ENCODE measurements at places on chromosomes 2 and 18. TPM values are rescaled to one million over a fixed set of nuclear protein-coding genes. Genes with fewer than 3 reads are reported as not detected.

GRCh38 chr2:47520302-47520630 lies 117.3 kb downstream of the MSH2 start:
- H3K27me3 ChIP-seq, result no peaks in the 10 kb centered on the region
- H3K27ac ChIP-seq, result peak overlapping the region; percentile 55
- H3K4me1 ChIP-seq, result peaks cover 17% of the 10 kb centered on the region
- peak overlapping the region; percentile 48 for H3K4me3 ChIP-seq
- H3K36me3 ChIP-seq, result no peaks in the 10 kb centered on the region
- peak; percentile 13 for DNase-seq

DNA sequence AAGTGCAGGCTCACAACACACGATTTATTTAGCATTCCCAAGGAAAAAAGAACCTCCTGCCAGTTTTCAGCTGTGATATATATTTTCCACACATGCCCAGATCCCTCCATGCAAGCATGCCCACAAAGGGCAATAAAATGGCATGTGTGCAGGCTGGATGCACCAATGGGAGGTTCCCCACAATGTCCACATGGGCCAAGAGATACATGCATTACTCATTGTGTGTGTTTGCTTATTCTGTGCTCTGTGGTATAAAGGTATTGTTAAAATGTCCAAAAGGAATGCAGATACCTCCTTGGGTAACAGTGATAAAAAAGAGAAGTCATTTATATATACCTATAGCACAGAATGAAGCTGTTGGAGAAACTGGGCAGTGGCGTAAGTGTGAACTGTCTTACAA lies 207.4 kb downstream of the FHOD3 start:
- H3K36me3 ChIP-seq, result no peaks in the 10 kb centered on the region
- DNase-seq, result no peak
- no peak overlapping the region for H3K27ac ChIP-seq
- no peaks in the 10 kb centered on the region for H3K4me1 ChIP-seq

DNA sequence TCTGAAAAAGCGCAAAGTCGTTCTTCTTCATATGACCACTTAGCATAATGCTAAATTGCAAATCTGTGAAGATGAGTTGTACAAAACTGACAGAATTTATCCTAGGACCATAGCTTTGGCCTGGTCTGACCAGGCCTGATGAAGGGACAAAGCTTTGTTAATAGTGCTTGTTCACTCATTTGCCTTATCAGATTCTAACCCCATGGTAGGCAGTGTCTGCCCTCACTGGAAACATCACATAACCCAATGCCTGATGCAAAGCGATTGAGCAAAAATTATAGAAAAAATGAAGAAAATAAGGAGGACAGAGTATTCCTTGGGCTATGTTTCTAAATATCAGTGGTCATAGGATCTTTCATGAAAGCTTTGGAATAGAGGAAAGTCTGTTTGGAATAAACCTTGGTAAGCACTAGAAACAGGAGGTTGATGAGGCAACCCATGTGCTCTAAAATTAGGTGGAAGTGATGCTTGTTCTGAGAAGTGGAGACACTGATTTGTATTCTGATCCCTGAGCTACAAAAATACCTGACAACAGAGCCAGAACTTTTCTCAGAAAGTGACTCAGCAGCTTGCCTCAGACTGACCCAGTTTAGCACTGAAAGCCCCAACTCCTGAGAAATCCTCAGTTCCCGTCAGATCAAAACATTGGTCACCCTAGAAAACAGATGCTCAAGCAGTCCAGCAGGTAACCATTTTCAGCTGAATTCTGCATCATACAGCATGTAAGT lies 131.4 kb upstream of the MAPRE2 start:
- H3K27ac ChIP-seq, result no peak overlapping the region
- no peaks in the 10 kb centered on the region for H3K27me3 ChIP-seq
- no peaks in the 10 kb centered on the region for H3K4me1 ChIP-seq
- DNase-seq, result no peak

- H3K27me3 ChIP-seq, result peaks cover 3% of the 10 kb centered on the region
- no peak for DNase-seq
- H3K4me3 ChIP-seq, result no peak overlapping the region
- H3K27ac ChIP-seq, result no peak overlapping the region
Observed at GRCh38 chr18:59484561-59485328, 125.7 kb upstream of the LMAN1 start.

DNA sequence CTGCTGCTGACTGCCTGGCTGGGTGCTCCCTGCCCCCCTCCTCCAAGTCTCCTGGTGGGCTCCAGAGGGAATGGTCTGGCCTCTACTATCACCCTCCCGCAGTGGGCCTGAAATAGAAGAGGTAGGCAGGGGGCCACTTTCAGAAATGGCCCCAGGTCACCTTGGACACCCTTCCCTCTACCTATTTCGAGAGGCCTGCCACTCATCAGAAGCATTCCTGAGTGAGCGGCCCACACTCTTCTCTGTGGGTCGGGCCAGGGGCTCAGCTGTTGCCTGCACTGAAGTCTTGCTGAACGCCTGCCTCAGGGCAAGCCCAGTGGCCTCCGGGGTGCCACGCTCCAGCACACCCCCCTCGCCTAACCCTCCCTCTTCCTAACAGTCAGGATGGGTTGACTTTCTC lies 124.9 kb downstream of the TNS1 start:
- no peak overlapping the region for H3K4me3 ChIP-seq
- no peaks in the 10 kb centered on the region for H3K4me1 ChIP-seq
- DNase-seq, result no peak
- H3K36me3 ChIP-seq, result no peaks in the 10 kb centered on the region
- no peaks in the 10 kb centered on the region for H3K27me3 ChIP-seq

DNA sequence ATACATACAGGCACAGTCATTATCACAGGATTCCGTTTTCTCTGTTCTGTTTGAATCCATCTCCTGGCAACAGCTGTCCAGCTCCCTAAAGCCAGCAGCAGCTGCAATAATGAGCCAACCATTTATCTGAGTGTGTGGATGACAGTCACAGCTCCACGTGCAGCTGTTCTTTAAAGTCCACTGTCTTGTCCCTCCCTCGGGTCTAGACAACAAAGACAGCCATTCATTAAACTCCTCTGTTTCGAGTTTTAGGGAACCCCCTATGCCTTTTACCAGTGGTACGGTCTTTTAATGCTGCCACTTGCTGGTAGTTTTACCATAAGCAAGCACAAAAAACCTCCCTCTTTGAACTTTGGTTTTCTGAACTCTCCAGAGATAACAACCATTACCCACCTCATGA lies 16.0 kb upstream of the MSGN1 start:
- no peaks in the 10 kb centered on the region for H3K27me3 ChIP-seq
- H3K4me3 ChIP-seq, result no peak overlapping the region
- no peaks in the 10 kb centered on the region for H3K36me3 ChIP-seq
- DNase-seq, result no peak

DNA sequence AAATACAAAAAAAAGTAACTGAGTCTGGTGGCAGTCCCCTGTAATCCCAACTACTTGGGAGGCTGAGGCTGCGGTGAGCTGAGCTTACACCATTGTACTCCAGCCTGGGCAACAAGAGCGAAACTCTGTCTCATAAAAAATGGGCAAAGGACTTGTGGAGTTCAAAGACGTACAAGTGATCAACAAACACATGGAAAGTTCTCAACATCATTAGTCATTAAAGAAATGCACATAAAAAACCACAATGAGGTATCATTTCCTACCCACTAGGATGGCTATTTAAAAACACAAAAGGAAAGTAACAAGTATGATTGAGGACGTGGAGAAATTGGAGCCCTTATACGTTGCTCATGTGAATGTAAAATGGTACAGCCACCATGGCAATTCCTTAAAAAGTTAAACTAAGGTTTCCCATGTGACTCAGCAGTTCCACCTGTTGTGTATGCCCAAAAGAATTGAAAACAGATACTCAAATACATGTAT lies 52.3 kb downstream of the RAB10 start:
- peaks cover 4% of the 10 kb centered on the region for H3K4me1 ChIP-seq
- DNase-seq, result no peak
- no peak overlapping the region for H3K27ac ChIP-seq

GRCh38 chr2:135926605-135927004 lies 50.4 kb upstream of the MCM6 start:
- DNase-seq, result no peak
- no peaks in the 10 kb centered on the region for H3K27me3 ChIP-seq
- H3K27ac ChIP-seq, result no peak overlapping the region
- peaks cover 27% of the 10 kb centered on the region for H3K36me3 ChIP-seq
- H3K4me3 ChIP-seq, result no peak overlapping the region

- peaks cover 10% of the 10 kb centered on the region for H3K4me1 ChIP-seq
- no peaks in the 10 kb centered on the region for H3K36me3 ChIP-seq
- peak overlapping the region; percentile 64 for H3K4me3 ChIP-seq
- no peaks in the 10 kb centered on the region for H3K27me3 ChIP-seq
- peak; percentile 44 for DNase-seq
Observed at GRCh38 chr2:235390108-235390815, 103.6 kb upstream of the AGAP1 start.

DNA sequence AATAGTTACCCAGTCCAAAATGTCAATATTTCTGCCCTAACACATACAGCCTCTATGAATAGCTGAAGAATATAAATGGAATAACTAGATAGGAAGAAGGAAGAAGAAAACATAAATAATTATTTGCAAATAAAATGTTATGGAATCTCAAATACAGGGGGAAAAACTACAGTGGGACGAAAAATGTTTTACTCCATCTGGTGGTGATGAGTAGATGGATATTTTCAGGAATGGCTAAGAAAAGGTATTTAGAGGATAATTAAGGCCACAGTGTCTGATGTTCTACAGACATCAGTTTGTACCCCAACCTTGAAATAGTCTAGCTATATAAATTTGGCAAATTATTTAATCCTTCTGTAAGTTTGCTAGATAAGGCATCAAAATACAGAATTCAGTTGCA lies 178.1 kb upstream of the FSHR start:
- no peak for DNase-seq
- H3K36me3 ChIP-seq, result no peaks in the 10 kb centered on the region
- no peaks in the 10 kb centered on the region for H3K27me3 ChIP-seq
- H3K4me3 ChIP-seq, result no peak overlapping the region
- H3K27ac ChIP-seq, result no peak overlapping the region

DNA sequence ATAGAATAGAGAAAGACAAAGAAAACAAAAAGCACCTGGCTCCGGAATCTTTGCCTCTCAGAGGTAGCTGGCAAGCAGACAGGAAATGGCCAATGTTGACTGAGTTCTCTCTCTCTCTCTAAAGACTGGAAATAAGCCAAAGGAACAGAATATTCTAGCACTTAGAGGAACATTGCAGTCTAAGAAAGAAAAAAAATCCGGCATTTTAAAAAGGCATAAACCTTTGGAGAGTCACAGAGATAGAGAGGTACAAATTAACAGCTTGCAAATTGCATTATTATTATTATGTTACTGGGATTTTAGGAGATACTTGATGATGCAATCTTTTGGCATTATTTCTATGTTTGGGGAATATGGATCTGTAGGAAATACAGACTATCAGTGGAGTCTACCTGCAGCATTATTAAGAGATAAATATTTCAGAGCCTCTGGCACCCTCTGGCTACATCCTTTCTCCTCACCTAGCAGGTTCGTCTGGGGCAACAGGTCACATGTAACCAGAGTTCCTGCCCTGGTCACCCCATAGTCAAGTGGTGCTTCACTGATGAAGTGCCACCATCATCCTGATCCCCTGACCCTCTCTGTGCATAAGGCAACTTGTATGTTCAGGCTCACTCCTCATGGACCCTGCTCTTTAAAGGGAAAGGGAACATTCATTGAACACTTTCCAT lies 318.9 kb upstream of the ACVR2A start:
- H3K27ac ChIP-seq, result no peak overlapping the region
- H3K36me3 ChIP-seq, result no peaks in the 10 kb centered on the region
- no peaks in the 10 kb centered on the region for H3K4me1 ChIP-seq

CFC1 gene
- polyA plus RNA-seq, result not detected

DNA sequence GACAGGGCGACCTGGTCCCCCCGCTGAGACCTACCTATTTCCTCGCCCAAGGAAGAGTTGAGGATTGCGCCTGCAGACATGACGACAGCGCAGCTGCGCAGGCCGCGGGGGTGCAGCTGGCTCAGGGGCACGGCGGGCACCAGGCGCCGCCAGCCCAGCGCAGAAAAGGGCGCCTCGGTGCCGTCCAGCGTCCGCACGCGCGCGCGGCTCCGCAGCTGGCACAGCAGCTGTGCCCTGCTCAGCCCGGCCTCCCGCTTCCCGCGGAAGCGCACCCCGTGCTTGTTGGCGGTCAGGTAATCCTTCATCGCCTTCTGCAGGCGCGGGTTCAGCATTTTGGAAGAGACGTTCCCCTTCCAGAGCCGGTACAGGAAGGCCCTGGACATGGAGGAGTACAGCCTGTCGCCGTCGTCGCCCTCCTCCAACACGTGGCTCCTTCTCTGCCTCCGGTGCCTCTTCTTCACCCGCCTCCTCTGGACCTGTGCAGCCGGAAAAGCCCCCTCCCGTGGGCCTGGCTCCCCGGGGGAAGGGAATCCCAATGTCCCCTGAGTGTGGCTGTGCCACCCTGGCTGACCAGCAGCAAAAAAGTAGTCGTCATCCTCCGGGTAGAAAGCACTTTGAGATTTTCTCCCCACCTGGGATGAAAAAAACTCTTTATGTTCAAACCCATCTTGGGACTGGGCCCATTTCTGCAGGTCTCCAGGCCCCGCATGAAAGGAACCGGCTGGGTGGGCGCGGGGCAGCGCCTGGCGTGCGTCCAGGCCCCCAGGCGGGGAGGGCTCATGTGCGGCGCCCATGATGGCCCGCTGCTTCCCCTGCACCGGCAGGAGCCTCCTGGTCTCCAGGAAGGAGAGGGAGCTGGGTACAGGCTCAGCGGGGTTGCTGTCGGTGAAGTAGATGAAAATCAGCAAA lies 42.7 kb downstream of the ST6GAL2 start:
- no peak overlapping the region for H3K4me3 ChIP-seq
- H3K4me1 ChIP-seq, result no peaks in the 10 kb centered on the region
- no peak for DNase-seq
- H3K27ac ChIP-seq, result no peak overlapping the region
- H3K27me3 ChIP-seq, result no peaks in the 10 kb centered on the region

GRCh38 chr2:85681372-85681763 lies 12.8 kb upstream of the GNLY start:
- H3K36me3 ChIP-seq, result no peaks in the 10 kb centered on the region
- H3K27ac ChIP-seq, result no peak overlapping the region
- H3K4me3 ChIP-seq, result no peak overlapping the region
- peaks cover 6% of the 10 kb centered on the region for H3K4me1 ChIP-seq

GRCh38 chr2:170024721-170025120 lies 153.2 kb upstream of the MYO3B start:
- DNase-seq, result no peak
- H3K27me3 ChIP-seq, result no peaks in the 10 kb centered on the region
- peaks cover 13% of the 10 kb centered on the region for H3K36me3 ChIP-seq
- H3K27ac ChIP-seq, result no peak overlapping the region
- H3K4me3 ChIP-seq, result no peak overlapping the region

FBXO41 gene
- polyA plus RNA-seq, result 0.85 TPM

NOL4 gene
- not detected for polyA plus RNA-seq

DUSP28 gene
- polyA plus RNA-seq, result 18.7 TPM

GRCh38 chr2:189076120-189076519 lies 101.9 kb downstream of the COL3A1 start:
- H3K27me3 ChIP-seq, result no peaks in the 10 kb centered on the region
- H3K4me1 ChIP-seq, result no peaks in the 10 kb centered on the region
- DNase-seq, result no peak
- no peaks in the 10 kb centered on the region for H3K36me3 ChIP-seq

GRCh38 chr18:42261731-42262130 lies 306.7 kb downstream of the PIK3C3 start:
- no peak overlapping the region for H3K4me3 ChIP-seq
- no peaks in the 10 kb centered on the region for H3K4me1 ChIP-seq
- DNase-seq, result no peak
- no peaks in the 10 kb centered on the region for H3K36me3 ChIP-seq
- no peaks in the 10 kb centered on the region for H3K27me3 ChIP-seq

DYNAP gene
- polyA plus RNA-seq, result not detected

SCYGR2 gene
- polyA plus RNA-seq, result not detected

CYP26B1 gene
- not detected for polyA plus RNA-seq

All from CD4-positive, CD25-positive, alpha-beta regulatory T cell (primary cell).